ENCODE measurements at places on chromosomes 12 and 14.

- DNase-seq: no peak
These were observed 106.2 kb upstream of the MAX start for GRCh38 chr14:65208548-65208947.

DNA sequence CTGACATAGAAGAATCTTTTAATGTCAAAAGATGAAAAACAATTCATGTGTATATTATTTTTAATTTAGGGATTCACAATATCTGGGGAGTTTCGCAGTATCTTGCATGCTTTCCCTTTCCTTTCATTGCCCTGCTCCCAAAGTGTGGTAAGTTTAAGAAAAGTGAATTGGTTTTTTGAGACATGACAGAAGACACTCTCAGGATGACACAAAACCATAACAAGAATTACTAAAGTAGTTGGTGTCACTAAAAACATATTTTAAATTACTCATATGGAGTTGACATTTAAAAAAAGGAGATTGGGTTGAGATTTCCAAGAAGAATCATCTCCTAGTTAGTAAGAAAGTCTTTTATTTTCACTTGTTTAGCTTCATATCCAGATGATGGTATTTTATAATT, 5.1 kb upstream of the PCNX1 start:
- DNase-seq: no peak

- DNase-seq: no peak
These were observed 117.4 kb downstream of the NUBPL start for GRCh38 chr14:31678421-31679249.

DNA sequence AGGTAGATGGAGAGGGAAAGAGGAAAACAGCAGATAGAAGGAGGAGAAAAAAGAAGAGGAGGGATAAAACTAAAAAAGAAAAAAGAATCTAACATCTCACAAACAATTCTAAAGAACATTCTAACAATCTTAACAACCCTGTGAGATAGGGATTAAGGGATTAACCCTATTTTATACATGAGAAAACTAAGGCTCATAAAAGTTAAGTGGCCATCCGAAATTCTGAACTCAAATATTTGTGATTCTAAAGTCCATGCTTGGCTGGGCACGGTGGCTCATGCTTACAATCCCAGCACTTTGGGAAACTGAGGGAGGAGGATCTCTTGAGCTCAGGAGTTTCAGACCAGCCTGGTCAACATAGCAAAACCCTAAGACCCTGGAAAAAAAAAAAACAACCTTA, 13.1 kb downstream of the KIF21A start:
- no peak for DNase-seq

GRCh38 chr14:84969501-84969900, 560.4 kb upstream of the FLRT2 start:
- DNase-seq: peak; percentile 1

DNA sequence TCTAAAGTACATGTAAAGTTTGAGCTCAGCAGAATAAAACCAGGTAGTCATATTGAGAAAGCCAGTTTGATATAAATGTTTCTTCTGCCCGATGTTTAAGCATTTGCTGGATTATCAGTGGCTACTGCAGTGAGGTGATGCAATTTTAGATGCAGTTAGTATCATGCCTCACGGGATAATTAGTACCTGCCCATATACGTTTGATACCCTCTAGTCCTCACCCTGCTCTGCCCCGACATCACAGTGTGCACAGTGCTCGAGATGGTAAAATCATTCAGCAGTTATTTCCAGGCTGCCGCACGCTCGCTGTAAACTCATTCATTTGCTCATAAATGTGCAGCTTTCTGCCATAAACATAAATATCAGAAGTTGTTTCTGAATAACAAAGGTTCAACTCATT, 152.7 kb downstream of the PELI2 start:
- no peak for DNase-seq

- no peak for DNase-seq
These were observed 191.3 kb downstream of the BTG1 start for GRCh38 chr12:91954326-91954725.

- no peak for DNase-seq
These were observed 746.2 kb upstream of the USP15 start for GRCh38 chr12:61514016-61514415.

GRCh38 chr14:31172084-31172483, 35.5 kb downstream of the HECTD1 start:
- DNase-seq: peak; percentile 69

DNA sequence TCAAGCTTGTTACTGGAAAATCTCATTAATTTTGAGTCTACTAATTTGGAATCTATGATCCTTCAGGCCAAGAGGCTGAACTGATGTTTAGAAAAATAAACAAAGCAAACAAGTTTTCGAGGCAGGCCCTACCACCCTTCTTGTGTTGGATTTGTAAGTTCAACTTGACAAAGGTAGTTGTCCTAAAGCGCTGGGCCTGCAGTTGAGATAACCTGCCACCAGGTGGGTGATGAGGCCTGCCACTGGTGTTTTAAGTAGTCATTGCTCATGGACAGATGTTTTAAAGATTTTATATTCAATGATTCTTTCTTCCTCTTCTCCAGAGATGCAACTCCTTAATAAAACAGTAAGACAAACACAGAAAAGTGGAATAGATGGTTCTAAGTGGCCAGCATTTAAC, 19.4 kb downstream of the ACVRL1 start:
- no peak for DNase-seq

GRCh38 chr14:103427485-103428443, 42.5 kb downstream of the MARK3 start:
- peak; percentile 95 for DNase-seq

- DNase-seq: peak; percentile 95
These were observed 23.5 kb downstream of the APPL2 start for GRCh38 chr12:105212438-105212837.

DNA sequence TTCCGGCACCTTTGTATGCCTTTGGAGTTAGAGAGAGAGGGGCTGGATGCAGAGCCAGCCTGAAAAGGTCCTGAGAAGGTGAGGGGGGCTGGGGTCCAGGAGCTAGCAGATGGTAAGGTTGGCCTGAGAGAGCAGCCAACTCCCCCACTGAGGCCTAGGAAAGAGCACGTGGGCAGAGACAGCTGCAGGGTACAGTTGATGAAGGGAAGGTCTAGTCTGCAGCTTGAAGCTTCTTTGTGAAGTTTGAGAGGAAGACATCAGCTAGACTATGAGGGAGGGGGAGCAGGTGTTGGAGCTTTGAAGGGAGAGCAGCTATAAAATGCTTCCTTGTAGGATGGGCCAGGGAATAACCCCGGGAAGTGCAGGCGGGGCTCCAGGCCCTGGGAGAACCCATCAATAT, 289.3 kb upstream of the AMIGO2 start:
- DNase-seq: no peak

GRCh38 chr12:12294215-12295005, 27.6 kb upstream of the LRP6 start:
- peak; percentile 37 for DNase-seq

DNA sequence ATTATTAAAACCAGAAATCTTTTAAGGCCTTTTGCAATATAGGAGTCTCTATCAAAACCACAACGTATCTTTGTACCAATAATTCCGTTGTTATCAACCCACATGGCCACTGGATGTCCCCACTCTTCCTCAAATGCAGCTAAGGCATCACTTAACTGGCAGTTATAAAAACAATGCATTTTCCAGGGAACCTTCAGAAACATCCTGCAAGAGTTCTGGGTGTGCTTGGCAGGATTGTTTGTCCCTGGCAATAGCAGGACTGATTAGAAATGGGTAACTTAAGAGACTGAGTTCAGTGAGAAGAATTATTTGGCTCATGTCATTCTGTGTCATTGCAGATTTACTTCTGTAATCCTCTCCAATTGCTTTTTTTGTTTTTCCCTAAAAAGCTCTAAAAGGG, 112.0 kb downstream of the SLC15A5 start:
- peak; percentile 57 for DNase-seq

DNA sequence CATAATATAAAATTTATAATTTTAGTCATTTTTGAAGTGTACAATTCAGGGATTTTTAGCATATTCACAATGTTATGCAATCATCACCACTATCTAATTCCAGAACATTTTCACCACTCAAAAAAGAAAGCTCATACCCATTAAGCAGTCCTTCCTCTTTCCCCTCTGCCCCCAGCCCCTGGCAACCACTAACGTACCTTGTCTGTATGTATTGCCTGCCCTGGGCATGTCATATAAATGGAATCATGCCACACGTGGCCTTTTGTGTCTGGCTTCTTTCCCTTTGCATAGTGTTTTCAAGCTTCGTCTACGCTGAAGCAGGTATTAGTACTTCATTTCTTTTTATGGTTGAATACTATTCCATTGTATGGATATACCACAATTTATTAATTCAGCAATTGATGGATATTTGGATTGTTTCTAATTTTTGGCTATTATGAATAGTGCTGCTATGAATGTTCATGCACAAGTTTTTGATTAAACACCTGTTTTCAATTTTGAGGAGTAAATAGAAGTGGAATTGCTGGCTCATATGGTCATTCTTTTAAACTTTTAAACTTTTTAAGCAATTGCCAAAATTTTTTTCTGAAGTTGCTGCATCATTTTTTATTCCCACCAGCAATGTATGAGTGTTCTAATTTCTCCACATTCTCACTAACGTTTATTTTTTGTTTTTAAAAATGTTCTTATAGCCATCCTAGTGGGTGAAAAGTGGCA, 1.6 kb upstream of the SSTR1 start:
- peak; percentile 18 for DNase-seq
